Stimulated activated naive CD4-positive, alpha-beta T cell (primary cell): ENCODE measurements at places on chromosomes 5 and 9.

GRCh38 chr9:107683566-107683965 lies 194.0 kb upstream of the KLF4 start:
- DNase-seq = no peak

GRCh38 chr9:135046739-135047350 lies 40.6 kb upstream of the OLFM1 start:
- no peak for DNase-seq

- no peak for DNase-seq
These were observed 43.9 kb downstream of the SLC46A2 start for GRCh38 chr9:112846528-112847488.

DNA sequence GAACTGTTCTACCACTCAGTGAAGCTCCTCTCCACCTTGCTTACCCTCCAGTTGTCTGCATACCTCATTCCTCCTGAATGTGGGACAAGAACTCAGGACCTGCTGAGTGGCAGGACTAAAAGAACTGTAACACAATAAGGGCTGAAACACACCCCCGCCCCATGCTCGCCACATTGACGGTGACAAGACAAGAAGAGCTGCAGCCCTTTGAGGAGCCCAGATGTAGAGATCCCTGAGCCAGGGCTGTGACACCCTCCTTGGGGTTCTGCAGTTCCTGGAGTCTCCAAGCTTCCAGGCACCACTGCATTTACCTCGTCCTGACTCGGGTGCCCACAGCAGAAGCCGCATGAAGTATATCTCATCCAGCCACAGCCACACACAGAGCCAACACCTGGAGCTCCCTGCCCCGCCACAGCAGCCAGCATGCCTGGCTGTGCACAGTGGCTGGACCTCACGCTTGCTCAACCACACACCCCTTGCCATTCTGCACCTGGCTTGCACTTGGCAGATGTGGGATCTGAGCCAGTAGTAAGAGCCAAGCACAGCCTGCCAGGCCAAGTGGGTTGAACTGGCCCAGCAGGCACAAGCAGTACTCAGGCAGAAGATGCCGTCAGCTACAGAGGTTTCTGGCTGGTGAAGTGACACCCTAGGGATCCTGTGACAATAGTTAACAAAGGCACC lies 166.1 kb downstream of the RNF180 start:
- no peak for DNase-seq

GRCh38 chr5:176810687-176811501 lies 535 bp downstream of the UNC5A start:
- DNase-seq = no peak

DNA sequence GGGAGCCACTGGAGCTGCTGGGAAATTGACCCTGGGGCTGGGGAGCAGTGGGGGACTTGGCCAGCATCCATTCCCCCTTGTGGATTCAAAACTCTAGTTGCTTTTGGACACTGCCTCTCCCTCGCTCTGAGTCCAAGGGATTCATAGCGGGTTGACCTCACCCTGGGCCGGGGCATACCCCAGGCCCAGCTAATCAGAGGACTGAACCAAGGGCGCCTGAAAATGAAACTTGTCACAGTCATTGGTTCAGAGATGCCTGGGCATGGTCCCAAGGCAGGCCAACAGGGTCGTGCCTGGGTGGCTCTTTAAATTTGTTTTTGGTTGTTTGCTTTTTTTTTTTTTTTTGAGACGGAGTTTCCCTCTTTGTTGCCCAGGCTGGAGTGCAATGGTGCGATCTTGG lies 22.6 kb downstream of the STK10 start:
- DNase-seq = no peak

DNA sequence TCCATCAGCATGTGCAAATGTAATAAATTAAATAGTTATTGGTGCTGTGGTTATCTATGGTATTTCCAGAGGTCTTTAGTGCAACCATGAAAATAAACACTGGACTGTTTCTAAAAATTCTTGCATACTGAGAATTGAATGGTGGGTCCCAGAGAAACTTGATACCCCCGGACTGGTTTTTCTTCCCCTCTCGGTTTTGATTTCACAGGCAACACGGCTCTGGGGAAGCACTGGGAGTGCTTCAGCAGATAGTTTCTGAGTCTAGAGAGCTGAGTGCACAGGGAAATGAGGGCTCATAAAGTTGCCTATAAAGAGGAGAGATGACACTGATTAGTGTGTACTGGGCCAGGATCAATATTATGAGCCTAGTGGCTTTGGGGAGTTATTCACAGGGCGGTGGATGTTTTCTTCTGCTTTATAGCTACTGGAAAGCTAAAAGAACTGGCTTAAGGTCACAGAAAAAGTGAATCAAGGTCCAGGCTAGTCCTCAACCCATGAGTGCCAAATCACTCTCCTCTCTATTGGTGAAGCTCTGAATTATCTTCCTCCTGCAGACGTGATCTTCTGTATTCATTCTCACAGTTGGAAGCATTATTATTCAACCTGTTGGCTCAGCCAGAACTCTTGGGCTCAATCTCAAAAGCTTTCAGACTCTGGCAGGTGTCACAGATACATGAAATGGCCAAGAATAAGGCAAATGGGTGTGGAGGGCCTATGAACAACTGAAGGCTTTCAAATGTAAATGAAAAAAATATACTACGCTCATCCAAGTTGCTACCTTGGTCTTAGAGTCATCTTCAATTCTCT lies 170.2 kb upstream of the HMHB1 start:
- DNase-seq = no peak

- DNase-seq = no peak
These were observed 984 bp upstream of the DOK3 start for GRCh38 chr5:177510567-177511053.
